ENCODE measurements at places on chromosomes 11 and 22.

- no peak for DNase-seq
Observed at GRCh38 chr11:6574816-6575715, 28.4 kb downstream of the RRP8 start.

DNA sequence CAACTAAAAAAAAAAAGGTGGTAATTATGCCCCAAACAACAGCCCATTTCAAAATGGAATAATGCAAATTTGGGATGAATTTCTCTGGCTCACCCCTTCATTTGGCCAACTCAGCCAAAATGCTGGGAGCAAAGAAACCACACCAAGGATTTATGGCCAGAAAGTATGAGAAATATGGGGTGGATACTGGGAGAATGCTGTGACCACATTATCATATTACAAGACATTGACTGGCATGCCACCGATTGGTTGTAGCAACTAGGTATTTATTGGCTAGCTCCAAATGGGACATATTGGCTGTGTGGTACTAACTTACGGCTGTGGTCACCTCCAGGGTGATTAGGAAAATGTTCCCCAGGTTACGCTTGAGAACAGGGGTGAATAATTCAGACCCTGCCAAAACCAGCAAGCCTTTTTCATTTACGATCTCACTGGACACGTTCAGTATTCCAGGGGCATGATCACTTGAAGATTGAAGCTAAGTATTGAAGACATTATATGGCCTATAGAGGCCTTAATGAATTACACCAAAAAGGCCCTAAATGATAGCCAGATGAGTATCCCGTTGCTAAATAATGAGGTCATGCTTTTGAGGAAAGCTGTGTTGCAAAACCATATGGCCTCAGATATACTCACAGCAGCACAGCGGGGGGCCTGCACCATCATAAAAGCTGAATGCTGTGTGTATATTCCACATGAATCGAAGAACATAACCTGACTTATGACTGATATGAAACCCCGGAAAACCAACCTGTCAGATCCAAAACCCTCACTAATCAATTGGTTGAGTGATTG, 3.8 kb upstream of the FDX1 start:
- no peak for DNase-seq

- DNase-seq = no peak
Observed at GRCh38 chr11:74731301-74732094, at the start of gene CHRDL2. CHRDL2 (minus strand) TSS chr11:74731426; CDS start chr11:74730888, 538 bp downstream.

DNA sequence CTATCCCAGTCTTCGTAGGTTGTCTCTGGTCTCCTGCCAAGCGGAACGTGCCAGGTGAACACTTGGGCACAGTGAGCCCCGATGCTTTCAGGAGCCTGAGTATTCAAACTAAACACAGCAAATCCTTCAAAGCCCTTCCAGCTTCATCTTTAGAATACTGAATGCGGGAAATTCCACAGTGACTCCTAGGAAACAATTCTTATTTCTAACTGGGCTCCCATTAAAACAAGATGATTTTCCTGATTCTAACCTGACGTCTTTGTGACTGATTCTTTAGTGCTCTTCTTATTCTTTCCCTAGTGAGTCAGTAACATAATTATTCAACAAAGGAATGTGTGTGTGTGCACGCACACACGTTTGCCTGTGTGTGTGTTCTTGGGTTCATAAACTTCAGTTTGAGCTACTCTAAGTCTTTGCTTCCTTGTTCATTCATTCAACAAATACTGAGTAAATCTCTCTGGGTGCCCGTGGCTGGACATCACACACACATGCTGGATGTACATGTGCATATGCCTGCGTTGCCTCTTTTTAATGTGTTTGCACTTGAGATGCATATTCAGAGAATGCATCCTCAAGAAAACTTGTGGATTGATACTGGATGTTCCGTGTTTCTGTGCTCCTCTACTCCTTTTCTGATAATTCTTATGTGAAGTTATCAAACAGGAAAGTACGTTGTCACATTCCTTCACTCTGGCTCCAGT, 134.5 kb downstream of the WNT7B start:
- peak; percentile 27 for DNase-seq

- DNase-seq = no peak
Observed at GRCh38 chr11:44750551-44751465, 24.0 kb downstream of the TSPAN18 start.

DNA sequence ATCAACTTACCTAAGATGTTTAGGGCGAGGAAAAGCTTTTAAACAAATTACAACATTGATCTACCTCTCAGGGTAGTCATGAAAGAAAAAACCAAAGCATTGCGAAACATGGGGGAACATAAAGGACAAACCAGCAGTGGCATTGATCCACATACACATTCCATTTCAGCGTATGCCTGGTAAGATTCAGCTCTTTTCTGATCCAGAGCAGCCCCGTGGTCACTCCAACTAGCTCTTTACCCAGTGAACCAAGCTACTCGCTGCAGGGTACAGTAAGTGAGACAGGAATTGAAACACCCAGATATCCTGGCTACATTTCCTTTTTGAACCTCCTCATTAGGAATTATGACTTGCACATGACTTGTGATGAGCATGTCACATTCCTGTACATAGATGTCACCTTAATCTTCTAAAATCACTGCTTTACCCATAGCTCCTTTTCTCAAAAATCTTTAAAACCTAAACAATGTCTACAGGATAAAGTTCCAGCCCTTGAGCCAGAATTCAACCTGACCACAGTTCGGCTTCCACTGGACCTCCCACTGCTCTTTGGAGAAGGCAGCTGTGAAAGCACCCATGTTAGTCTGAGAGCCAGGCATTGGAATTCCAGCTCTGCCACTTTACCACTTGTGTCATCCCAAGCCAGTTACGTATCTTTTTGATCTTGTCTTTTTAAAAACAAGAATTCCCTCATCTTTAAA, 42.9 kb upstream of the AKIP1 start:
- no peak for DNase-seq

GRCh38 chr11:121109916-121110586, 9.0 kb downstream of the TECTA start:
- no peak for DNase-seq

GRCh38 chr22:36281781-36282327, 28.9 kb downstream of the APOL1 start:
- DNase-seq = no peak

GRCh38 chr22:30000566-30000965, 79.7 kb upstream of the HORMAD2 start:
- DNase-seq = no peak

GRCh38 chr11:86358720-86359119, 16.0 kb upstream of the CCDC81 start:
- DNase-seq = no peak

DNA sequence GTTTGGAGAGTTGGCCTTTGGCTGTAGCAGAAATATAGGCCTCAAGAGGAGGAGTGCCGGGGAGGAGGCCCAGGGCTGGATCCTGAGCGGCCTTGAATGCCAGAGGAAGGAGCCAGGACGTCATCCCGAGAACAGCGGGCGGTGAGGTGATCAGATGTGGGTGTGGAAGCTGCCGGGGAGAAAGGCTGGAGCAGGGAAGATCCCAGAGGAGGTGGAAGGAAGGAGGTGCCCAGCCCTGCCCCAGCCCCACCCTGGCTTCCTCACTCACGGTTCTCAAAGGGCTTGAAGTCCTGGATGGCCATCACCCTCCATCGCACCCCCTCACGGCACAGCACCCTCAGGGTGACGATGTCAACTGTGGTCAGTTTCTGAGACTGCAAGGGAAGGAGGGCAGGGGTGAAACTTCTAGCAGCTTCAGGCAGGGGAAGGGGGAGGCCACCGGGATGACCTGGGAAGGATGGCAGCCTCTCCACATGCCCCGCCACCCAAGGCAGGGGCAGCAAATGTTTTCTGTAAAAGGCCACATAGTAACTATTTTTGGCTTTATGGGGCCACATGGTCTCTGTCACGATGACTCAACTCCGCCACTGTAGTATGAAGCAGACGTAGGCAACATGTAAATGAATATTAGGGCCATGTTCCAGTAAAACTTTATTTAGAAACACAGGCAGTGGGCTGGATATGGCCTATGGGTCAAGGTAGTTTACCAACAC, 10.7 kb downstream of the IL2RB start:
- DNase-seq = no peak

DNA sequence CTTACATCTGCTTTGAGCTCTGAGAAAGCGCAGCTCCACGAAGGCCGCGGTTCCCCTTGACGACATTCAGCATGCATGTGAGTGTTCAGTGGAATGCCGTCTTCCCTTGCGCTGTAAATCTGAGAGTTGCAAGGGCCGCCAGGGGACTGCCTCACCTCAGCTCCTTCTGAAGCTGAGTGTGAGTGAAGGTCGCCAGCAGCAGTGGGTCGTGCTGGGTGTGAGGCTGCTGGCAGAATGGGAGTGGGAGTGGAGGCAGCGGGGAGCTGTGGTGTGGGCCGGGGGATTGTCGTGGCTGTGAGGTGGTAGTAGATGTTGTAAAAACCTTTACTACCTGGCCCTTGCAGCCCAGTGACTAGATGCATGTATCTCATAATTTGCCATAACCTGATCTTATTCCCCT, 65.2 kb downstream of the PPP6R2 start:
- no peak for DNase-seq

- DNase-seq = no peak
Observed at GRCh38 chr22:39905687-39906086, 4.8 kb downstream of the GRAP2 start.

GRCh38 chr22:22246706-22247105, 2.1 kb downstream of the VPREB1 start:
- no peak for DNase-seq

- no peak for DNase-seq
Observed at GRCh38 chr22:44143579-44143978, 37.1 kb upstream of the PARVG start.

DNA sequence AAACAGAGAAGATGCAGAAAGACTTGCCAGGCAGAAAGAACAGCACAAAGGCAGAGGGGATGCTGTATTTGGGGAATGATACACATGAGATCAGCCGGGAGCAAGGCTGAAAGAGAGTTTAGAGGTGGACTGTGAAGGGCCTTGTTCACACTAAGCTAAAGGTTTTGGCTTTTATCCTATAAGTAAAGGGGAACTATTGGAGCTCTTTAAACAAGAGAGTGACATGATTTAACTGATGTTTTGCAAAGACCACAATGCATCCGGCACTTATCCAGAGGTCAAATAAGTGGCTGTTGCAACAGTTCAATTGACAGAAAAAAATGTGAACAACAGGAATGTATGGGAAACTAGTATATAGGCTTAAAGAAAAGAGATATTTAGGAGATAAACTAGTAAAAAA, 64.7 kb upstream of the RRAS2 start:
- no peak for DNase-seq

GRCh38 chr22:44219101-44219870, 38.6 kb downstream of the PARVG start:
- DNase-seq = no peak

Data from retinal pigment epithelial cell (primary cell).